ENCODE measurements at places on chromosomes 5 and 9.

DNA sequence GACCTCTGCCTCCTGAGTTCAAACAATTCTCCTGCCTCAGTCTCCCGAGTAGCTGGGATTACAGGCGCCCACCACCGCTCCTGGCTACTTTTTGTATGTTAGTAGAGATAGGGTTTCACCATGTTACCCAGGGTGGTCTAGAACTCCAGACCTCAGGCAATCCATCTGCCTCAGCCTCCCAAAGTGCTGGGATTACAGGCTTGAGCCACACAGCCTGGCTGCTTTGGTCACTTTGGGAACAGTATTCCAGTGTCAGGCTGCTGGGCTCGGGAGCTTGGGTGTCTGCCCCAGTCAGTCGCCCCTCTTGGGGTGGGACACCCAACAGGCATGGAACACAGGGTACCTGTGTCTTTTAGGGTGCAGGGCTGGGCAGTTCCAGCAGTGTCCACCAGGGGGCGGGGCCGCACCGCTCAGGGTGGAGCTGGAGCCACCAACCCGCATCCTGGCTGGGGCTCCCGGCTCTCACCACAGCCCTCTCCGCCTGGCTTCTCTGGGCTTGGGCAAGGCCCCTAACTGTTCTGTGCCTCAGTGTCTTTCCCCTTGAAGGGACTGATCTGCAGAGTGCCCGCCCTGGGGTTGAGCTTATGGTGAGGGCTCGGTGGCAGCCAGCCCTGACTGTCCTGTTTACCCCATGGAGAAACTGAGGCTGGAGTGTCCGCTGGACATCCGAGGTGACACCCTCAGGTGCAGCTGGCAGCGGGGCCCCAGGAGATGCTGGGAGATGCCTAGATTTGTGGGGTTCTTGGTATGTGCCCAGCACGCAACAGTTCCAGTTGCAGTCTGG is 6.4 kb upstream of the RNU6ATAC start:
- DNase-seq: no peak

DNA sequence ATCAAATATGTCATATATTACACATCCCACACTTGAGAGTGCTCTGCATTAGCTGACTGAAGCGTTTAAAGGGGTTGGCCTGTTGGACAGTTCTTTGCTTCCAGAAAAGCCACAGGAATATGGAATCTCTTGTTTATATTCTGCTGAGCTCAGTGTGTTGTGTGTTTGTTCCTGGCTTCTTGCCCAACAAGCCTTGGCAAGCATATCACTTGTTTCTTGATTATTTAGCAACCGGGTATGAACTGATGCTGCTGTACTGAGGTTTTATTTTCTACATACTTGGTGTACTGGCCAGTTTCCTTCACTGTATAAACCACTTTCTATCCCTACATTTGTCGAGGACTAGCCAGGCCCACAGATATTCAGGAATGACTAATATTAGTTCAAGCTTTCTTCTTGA is 378.9 kb downstream of the KCTD16 start:
- DNase-seq: no peak

DNA sequence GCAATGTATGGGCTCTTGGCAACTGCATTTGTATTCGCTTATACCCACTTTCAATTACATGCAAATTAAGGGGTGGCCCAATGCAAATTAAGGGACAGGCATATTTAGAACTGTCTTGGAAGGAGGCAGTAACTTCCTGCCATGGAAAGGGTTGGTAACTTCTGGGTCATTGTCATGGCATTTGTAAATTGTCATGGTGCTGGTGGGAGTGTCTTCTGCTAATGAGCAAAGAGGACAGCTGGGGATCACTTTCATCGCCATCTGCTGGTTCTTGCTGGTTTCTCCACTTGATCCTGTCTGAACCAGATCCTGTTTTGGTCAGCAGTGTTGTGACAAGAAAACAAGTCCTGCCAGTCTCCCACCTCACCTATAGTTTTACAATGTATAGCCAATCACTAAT is 23.3 kb upstream of the UGT3A2 start:
- DNase-seq: no peak

GRCh38 chr9:78753039-78753438 is 456.1 kb downstream of the PSAT1 start:
- DNase-seq: no peak

GRCh38 chr5:169389318-169389717 is 88.4 kb upstream of the SLIT3 start:
- DNase-seq: no peak

DNA sequence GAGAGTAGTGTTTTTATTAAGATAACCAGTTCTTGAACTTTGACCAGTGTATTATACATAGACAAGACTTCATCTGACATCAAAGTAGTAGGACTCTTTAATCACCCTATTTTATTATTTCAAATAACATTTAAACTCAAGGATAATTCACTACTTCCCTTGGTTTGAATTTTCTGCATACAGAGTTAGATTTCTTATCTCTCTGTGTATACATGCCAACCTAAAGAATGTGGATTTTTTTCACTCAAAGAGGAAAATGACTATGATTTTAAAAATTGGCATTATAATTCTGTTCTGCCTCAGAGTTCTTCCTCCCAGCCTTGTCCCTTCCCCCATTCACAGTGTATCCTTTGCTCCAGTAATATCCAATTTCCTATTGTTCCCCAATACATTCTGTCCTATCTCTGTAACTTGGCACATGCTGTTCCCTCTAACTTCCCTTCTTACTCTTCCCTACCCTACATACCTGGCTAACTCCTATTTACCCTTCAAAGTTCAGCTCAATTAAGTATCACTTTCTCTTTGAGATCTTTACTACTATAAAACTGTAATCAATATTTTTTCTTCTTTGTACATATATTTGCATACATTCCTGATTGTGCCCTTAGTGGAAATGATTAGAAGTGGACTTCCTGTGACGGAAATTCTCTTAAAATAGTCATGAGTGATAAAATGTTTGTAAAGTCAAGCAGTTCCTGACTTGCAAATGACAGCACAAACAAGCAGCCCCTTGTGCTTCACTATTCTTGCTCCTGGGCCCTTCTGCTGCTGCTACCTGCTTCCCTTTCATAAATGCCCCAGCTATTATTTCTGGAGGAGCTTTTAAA is 38.1 kb upstream of the DENND4C start:
- DNase-seq: no peak

DNA sequence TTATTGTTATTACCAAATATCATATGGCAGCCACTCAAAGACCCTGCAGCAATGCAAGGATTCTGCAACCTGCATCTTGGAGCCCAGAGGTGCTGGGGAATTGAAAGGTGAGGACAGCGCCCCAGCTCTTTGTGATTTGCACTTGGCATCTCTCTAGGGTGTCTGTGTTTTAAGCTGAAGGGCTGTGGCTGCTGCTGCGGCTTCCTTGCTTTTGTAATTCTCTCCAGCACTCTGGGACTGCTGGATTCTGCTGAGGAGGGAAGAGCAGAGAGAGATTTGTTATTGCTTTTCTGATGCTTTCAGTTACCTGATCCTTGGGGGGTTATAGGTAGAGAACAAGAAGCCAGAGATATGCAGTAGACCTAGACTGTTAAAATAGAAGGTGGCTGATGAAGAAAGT is 562.4 kb downstream of the EBF1 start:
- DNase-seq: no peak

DNA sequence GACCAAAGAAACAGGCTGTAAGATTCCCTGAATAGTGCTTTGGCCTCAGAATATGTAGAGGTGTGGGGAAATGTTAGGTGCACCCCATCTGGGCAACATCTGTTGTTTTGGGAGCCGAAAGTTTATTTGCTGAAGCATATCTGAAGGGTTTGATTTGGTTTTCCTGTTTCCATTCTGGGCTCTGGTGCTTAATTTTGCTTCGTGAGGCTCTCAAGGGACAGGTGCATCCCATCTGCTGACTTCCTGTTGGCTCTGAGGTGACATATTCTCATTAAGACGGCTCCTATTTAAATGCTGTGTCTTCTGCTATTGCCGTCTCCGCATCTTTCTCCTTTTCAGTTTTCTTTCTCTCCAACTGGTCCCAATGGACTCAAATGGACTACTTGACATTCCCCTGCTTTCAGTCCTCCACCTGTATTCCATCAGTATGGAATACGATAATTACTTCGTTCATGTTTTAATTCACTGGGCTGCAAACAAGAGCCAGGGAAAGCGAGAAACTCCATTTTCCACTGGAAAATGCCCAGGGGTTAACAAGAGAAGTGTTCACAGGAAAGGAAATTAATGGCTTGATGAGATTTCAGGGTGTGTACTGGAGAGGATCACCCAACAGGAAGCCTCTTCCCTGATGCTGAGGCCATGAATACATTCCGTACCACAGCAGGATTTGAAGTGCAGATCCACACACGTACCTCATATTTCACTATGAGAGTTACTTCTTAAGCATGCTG is 104.0 kb downstream of the MTX3 start:
- no peak for DNase-seq

- DNase-seq: no peak
These were observed 135.1 kb downstream of the CD180 start for GRCh38 chr5:67061511-67061910.

DNA sequence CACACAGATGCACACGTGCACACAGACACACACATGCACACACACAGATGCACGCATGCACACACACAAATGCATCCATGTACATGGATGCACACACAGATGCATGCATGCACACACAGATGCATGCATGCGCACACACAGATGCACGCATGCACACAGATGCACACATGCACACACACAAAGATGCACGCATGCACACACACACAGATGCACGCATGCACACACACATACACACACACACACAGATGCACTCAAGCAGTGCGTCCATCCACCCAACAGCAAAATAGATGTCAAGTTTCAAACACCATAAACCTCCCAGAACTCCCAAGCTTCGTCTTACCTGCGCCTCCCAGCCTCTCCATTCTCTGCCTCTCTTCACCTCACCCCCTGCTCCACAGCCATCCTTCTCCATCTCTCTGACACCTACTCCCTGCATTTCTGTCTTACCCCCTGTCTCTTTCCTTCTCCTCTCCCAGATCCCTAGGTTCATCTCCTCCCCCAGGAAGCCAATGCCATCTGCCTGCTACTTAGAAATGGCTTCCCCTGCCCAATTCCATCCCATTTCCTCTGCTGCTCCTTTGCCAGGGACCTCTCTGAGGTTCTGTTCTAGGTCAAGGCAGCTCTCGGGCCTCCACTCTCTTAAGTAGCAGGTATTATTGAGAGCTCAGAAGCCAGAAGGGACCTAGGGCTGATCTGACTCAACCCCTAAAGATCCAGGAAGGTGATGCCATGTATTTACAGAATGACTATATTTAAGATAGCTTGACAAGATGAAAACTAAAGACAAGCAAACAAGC is 297.2 kb downstream of the MED10 start:
- no peak for DNase-seq

DNA sequence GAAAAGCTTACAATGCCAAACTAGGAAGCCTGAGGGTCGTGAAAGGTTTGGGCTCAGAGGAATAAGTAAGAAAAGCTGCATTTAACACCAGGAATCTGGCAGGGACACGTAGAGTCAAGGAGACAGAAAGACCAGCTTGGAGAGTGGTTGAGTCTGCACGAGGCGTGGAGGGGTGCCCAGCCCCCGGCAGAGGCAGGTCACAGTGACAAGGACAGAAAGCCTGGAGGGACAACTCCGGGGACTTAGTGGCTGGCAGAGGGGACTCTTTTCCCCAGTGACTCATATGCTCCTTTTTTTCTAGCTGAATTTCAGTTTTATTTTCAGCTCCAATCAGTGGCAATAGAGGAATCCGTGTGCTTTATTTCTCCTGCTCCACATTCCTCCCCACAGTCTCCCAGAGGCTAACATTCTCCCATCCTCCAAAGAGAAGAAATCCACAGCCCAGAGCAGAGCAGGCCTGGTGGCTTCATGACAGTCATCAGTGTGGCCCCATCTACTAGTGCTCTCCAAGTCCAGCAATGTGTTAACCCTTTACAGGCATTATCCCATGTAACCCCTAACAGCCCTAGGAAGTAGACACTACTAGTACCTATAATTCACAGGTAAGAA is 80.7 kb downstream of the KCNIP1 start:
- no peak for DNase-seq

GRCh38 chr9:34179213-34180136 is 632 bp downstream of the UBAP1 start:
- DNase-seq: no peak

DNA sequence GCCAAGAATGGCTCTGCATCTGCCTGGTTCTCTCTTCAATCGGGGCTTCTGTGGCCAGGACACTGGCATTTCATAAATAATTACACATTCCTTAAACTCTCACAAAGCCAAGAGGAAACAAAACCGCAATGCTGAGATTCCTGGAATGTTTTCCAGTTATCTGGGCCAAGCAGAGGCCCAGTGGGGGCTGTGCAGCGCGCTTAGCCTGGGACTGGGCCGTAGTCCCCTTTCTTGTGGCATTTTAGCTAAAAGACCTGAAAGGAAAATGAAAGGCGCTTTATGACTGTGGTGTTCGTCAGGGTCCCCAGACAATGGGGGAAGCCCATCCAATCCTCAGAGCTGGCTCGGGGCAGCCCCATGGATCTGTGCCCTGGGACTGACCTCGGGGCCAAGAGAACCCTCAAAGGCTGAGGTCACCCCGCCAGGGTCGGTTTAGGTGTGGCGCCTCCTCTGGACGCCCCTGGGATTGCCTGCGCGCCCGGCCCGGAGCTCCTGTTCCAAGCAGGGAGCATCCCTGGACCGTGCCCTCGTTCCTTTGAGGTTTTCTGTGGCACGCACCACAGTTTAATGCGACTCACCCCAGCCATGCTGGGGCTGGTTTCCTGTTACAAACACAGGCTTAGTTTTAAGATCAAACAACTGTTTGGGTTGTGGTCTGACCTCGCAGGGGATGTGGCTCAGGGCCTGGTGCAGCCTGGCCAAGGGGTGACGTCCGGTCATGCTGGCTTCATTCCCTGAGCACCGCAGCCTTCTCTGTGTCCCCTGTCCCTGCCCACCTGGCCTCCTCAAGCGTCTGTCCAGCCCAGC is 51.5 kb upstream of the NKD2 start:
- DNase-seq: peak; percentile 92

DNA sequence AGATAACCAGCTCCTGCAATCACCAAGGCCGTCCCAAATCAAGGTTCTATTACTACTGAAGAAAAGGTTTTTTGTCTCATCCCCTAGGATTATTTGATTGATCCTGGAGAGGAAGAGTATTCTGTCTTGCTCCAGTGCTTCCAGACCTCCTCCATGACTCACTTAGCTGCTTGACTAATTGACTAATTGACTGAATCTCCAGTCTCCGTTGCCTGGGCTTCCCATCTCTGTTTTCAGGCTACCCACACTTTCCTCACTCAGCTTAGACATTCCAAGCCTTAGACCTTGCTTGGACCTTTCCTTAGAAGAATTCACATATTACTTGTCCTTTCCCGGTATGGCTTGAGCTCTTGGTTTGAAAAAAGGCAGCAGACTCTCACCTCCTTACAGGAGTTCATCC is 60.6 kb downstream of the FRMD3 start:
- DNase-seq: no peak

Measured in T-helper 2 cell (primary cell).